Neural crest cell (in vitro differentiated cells): ENCODE measurements at places on chromosomes 7 and 10.

- DNase-seq = no peak
These were observed 94.3 kb downstream of the OTUD1 start for GRCh38 chr10:23533212-23533611.

DNA sequence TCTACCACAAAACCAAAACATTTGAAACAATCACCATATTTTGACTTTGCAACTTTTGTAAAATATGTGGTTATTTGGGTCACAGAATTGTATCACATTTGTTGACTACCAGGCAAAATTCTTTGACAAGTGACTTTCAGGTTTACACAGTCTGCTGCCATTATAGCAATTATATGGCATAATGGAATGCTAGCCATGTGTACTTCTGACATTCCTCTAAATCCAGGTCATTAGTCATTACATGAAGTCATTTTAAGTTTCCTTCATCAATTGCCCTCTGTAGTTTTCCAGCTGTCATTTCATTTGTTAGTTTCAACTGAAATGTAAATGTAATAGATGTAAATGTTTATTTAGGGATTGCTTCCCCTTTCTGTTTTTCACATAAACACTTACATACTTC lies 137.5 kb downstream of the IMMP2L start:
- no peak for DNase-seq

DNA sequence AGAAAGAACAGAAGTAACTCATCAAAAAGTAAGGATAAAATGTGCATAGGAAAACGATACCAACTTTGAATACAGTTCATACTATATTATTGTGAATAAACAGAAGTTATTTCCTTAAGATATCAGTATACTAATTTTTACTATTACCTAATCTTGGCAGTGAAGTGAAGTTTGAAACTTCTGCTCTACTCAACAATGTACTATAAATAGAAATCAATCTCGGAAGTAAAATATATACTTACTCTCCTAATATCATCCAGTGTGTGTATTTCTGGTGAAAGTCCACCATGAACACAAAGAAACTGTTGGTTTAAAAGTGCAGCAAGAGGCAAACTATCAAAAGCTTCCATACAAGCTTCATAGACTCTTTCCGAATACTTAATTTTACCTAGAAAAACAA lies 24.6 kb downstream of the PPP3CB start:
- DNase-seq = no peak

GRCh38 chr7:101814081-101814990 lies 3.1 kb upstream of the CUX1 start:
- peak; percentile 43 for DNase-seq

- DNase-seq = no peak
These were observed 73.2 kb downstream of the NKX6-2 start for GRCh38 chr10:132712743-132713142.

DNA sequence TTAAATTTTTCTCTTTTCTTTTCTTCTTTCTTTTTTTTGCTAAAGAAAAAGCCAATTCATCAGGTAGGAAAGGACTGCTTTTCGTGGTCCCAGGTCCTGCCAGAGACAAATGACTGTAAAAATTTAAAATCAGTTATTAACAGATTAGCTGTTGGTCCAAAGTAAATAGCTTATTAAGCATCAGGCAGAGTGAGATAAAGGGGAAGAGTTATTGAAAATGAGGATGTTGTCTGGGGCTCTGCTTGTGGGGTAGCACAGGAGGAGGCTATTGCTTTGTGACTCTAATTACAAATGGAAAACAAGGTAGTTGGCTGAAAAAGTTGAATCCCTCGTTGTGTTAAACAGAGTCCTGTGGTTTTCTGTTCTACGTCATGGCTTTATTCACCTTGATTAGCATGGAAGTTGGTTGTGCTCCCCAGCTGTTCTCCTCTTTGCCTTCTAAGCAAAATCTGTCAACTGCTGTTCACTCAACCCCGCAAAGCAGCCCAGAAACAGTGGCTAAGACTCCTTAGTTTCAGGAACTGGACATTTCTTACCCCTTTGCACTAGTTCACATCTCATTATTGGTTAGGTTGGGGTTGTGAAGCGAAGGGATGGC lies 128.9 kb downstream of the SNX10 start:
- DNase-seq = no peak

DNA sequence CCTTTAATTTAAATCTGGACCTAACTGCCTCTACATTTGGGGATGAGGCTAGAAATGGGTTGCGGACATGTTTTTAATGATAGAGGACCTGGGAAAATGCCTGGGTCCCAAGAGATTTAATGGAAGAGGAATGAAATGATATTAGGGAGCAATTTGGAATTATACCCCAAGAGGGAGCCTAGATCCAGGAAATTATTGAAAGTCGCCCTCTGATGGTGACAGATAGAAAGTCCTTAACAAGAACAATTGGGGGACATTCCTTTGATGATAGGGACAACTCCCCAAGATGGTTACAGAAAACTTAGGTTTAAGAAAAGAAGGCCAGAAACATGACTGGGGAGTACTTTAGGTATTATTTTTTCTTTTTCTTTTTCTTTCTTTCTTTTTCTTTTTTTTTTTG lies 9.5 kb upstream of the TSGA13 start:
- DNase-seq = no peak

DNA sequence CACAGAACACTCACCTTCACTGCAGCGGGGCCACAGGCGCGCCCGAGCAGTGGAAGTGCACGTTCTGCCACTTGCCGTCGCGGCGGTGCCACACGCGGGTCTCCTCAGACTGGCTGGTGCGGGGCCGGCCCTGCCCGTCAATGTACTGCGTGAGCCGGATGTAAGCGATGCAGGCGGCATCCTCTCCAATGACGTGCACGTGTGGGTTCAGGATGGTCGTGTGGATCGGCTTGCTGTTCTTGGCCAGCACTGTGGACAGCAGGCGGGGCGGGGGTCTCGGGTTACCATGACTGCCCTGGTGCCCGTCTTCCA lies 19.2 kb downstream of the YKT6 start:
- DNase-seq = no peak

DNA sequence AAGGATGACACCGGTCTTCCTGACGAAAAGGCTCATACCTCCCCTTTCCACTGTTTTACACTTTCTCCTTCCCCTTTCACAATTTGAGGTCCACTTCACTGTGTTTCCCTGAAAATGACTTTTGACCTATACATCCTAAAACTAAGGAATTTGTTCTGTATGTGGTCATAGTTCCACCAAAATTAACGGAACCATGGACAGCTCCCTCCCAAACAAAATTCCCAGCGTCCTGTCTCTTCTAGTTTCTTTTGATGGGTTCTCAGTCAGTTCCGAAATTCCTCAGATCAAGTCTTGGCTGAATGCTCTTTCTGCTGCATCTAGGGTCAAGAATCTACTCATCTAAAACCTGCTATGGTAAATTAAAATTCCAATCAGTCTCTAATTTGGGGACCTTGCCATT lies 1191.9 kb downstream of the CNTNAP2 start:
- no peak for DNase-seq

GRCh38 chr10:100986952-100987684 lies at the start of the genes MRPL43 and TWNK:
TSS of gene MRPL43 (minus strand) at chr10:100987497. CDS start at chr10:100987443, 54 bp downstream.
TSS of gene TWNK (plus strand) at chr10:100987543. CDS start at chr10:100988211, 668 bp downstream.
- peak; percentile 79 for DNase-seq

GRCh38 chr7:37191797-37192196 lies 256.9 kb downstream of the ELMO1 start:
- no peak for DNase-seq

DNA sequence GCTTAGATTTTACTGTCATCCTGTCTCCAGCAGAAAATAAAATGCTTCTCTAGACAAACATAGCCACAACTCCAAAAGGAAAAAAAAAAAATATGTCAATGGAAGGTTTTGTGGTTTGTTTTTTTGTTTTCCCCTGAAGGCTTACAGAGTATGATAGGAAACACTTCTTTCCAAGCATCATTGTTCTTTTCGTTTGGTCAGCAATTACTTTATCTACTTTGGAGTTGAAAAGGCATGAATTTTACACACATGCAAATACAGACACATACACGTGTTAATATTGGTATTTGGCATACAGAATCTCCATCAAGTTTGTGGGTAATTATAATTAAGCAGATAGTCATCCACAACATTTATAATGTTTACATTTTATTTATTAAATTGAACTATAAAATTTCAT lies 496.9 kb upstream of the MBL2 start:
- DNase-seq = no peak

- DNase-seq = no peak
These were observed 254.7 kb downstream of the PAXIP1 start for GRCh38 chr7:154748089-154748786.

- DNase-seq = no peak
These were observed 112.1 kb downstream of the ACTR3B start for GRCh38 chr7:152871678-152872060.

GRCh38 chr10:78212786-78213175 lies 179.1 kb downstream of the RPS24 start:
- DNase-seq = no peak

GRCh38 chr7:15658247-15658646 lies 28.2 kb downstream of the MEOX2 start:
- no peak for DNase-seq

GRCh38 chr7:18235819-18236218 lies 208.2 kb upstream of the PRPS1L1 start:
- DNase-seq = no peak

DNA sequence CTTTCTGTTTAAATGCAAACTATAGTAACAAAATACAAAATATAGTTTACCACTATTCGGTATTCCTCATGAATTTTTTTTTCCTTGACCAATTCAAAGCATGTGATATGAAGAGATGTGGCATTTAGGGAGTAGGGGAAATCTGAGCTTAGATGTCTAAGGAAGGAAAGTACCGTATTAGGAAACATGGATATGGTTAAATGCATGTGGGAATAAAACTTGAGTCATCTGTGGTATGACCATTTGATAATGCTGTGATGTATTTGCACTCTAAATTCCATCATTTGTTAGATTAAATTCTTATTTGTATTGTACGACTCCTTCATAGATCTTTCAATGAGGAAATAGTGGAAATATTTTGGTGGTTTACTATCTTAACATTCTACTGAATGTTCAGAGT lies 19.7 kb downstream of the AHR start:
- DNase-seq = no peak

GRCh38 chr10:120460186-120460585 lies 3.2 kb downstream of the PLPP4 start:
- DNase-seq = no peak

DNA sequence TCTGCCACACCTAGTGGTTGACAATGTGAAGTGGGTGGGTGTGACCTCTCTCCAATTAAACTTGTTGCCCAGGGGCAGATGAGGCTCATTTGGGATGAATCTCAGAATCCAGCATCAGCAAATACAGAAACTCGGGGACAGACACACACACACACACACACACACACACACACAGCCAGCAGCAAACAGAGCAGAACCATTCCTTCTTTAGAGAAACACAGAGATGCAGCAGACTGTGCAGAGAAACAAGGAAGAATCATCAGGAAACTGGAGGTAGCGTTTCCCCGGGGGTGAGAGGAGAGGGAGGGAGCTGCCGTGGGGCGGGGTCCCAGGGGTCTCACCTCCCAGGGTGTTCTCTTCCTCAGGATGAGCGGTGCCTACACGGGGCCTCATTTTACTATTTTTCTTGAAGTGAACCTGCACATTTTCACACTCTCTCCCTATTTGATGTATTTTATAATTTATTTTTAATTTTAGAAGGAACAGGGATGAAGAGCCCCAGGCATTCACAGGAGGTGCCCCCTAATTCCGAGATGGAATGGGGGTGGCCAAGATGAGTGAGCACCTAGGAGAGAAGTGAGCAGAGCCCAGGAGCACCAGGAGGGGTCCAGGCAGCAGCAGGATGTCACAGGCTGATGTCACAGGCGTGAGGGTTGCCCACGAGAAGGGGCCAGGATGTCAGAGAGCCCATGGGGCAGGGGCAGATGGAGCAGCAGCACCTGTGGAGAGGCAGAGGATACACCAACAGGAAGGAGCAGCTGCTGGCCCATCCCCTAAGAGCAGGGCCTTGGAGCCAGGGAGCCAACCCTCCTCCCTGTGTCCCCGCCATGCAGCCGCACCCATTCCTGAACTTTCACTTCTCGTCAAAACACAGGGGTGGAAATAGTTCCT lies 85.3 kb upstream of the PPP2R2D start:
- DNase-seq = peak; percentile 0

DNA sequence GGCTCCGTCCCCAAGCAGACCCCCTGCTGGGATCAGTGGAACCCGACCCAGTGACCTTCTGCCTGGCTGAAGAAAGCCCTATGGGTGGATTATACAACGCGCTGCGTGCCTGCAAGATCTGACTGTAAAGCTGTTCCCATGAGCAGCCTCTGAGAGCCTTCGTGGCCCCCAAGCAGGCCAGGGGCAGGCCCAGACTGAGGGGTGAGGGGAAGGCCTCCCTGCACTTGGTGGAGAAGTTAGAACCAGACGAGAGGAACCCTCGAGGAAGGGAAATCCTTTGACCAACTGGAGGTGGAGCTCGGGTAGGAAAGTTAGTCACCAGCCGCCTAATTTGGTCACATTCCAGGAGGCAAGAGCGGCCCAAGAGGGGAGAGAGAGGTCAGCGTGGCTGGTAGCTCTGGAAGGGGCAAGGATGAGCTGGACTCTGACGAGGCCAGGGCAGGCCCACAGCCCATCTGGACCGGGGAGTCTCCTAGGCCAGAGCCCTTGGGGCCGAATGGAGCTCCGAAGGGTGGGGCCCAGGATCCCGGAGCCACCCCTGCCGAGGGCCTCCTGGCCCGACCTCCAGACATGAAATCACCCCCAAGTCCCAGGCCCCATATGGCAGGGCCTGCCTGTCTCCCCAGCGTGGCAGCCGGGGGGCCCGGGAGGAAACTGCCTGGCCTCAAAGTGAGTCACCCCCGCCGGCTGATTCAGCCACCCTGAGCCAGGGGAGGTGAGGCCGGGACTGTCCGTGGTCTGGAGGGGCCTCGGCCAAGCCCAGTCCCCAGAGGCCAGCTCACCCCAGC lies 23.3 kb upstream of the PDGFA start:
- DNase-seq = no peak

- no peak for DNase-seq
These were observed 34.8 kb upstream of the MKI67 start for GRCh38 chr10:128161031-128161430.

- DNase-seq = peak; percentile 70
These were observed at the start of gene KBTBD2 for GRCh38 chr7:32891043-32891799. TSS of gene KBTBD2 (minus strand) at chr7:32891760. CDS start at chr7:32879604, 12,156 bp downstream.

GRCh38 chr10:118798231-118798662 lies 43.5 kb upstream of the CACUL1 start:
- DNase-seq = no peak

GRCh38 chr7:20507157-20507556 lies 108.3 kb upstream of the ABCB5 start:
- no peak for DNase-seq

DNA sequence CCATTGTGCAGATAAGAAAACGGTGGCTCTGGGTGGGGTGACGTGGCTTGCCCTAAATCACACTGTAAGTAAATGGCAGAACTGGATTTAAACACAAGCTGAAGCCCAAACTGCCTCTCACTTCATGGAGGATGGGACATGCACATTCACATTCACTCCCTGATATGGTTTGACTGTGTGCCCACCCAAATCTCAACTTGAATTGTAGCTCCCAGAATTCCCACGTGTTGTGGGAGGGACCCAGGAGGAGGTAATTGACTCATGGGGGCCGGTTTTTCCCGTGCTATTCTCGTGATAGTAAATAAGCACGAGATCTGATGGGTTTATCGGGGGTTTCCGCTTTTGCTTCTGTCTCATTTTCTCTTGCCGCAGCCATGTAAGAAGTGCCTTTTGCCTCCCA lies 32.4 kb downstream of the CHST15 start:
- DNase-seq = no peak
